Fibroblast of lung (primary cell): ENCODE measurements at places on chromosomes 2 and 18. TPM values are rescaled to one million over a fixed set of nuclear protein-coding genes. Genes with fewer than 3 reads are reported as not detected.

TMEM17 gene
- 1.3 and 2.5 TPM in 2 replicates for total RNA-seq

CTNNA2 gene
- total RNA-seq: not detected in 2 replicates

ASXL3 gene
- 0.51 and 0.66 TPM in 2 replicates for total RNA-seq

TNFAIP6 gene
- 33.1 and 53.8 TPM in 2 replicates for total RNA-seq

STPG4 gene
- total RNA-seq: 0.26 and 0.33 TPM in 2 replicates

PROKR1 gene
- not detected in 2 replicates for total RNA-seq

NRP2 gene
- 22.9 and 28.7 TPM in 2 replicates for total RNA-seq

RAB6C gene
- not detected in 2 replicates for total RNA-seq

BMP10 gene
- not detected in 2 replicates for total RNA-seq

C2orf74 gene
- total RNA-seq: 20.5 and 21.5 TPM in 2 replicates

POMC gene
- 0.66 and 1.8 TPM in 2 replicates for total RNA-seq

SAG gene
- total RNA-seq: not detected in 2 replicates

GRCh38 chr2:38013158-38013752, 62.7 kb downstream of the CYP1B1 start:
- H3K4me1 ChIP-seq: no peaks in the 10 kb centered on the region
- no peak overlapping the region for H3K4me3 ChIP-seq
- H3K27me3 ChIP-seq: no peaks in the 10 kb centered on the region

DNA sequence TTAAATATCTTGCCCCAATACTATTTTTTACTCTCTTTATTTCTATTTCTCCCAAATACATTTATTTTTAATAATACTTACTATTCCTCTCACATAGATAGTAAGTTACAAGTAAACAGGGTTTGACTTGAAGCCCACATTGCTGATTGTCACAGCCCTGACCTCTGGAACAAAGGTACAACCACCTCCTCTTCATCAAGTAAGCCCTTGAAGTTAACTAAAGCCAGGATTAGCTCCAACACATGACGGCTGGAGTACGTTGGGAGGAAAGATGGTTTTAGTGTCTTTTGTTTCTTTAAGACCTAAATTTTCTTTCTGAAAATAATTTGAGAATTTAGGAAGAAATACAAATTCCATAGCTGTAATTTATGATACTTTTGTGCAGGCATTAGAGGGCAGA, 949 bp downstream of the MYOM1 start:
- no peaks in the 10 kb centered on the region for H3K4me1 ChIP-seq
- H3K4me3 ChIP-seq: no peak overlapping the region
- DNase-seq: no peak
- H3K27me3 ChIP-seq: no peaks in the 10 kb centered on the region
- H3K27ac ChIP-seq: no peak overlapping the region

DNA sequence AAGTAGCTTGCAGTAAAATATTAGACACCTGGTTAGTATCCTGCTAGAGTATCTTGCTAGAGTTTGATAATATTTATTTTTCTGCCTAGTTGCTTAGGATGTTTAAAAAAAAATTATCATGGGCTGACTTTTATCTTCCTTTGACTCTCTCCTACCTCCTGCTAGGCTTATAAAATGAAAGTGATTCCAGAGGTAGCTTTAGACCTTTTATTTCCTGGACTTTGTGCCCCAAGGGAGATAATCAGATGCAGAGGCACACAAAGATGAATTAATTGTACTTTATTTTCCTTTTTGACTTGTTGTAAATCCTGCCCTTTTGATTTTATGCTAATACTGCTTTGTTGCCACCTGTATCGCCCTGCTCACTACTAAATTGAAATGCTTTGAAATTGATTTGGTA, 130.7 kb downstream of the WDSUB1 start:
- DNase-seq: no peak
- no peak overlapping the region for H3K4me3 ChIP-seq
- H3K27ac ChIP-seq: no peak overlapping the region

- no peak overlapping the region for H3K27ac ChIP-seq
- H3K36me3 ChIP-seq: no peaks in the 10 kb centered on the region
- DNase-seq: no peak
Measured at GRCh38 chr2:62529758-62530157, 23.8 kb upstream of the TMEM17 start.

DNA sequence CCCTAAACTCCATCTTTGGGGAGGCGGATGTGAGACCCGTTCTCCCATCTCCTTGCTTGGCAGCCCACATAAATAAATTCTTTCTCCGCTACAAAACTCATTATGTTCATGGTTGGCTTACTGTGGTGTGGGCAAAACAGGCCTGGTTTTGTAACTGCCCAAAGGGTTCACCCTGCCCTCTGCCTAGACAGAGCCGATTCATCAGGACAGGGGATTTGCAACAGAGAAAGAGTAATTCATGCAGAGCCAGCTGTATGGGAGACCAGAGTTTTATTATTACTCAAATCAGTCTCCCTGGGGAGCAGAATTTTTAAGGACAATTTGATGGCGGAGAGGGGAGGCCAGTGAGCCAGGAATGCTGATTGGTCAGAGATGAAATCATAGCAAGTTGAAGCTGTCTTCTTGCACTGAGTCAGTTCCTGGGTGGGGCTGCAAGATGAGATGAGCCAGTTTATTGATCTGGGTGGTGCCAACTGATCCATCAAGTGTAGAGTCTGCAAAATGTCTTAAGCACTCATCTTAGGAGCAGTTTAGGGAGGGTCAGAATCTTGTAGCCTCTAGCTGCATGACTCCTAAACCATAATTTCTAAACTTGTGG, 8.4 kb upstream of the RNF125 start:
- H3K36me3 ChIP-seq: no peaks in the 10 kb centered on the region
- no peak for DNase-seq
- no peak overlapping the region for H3K4me3 ChIP-seq
- no peak overlapping the region for H3K27ac ChIP-seq
- no peaks in the 10 kb centered on the region for H3K27me3 ChIP-seq

- no peak overlapping the region for H3K27ac ChIP-seq
- no peak for DNase-seq
- H3K4me1 ChIP-seq: no peaks in the 10 kb centered on the region
- no peaks in the 10 kb centered on the region for H3K36me3 ChIP-seq
- peaks cover 3% of the 10 kb centered on the region for H3K27me3 ChIP-seq
- H3K4me3 ChIP-seq: no peak overlapping the region
Measured at GRCh38 chr18:80180778-80181564, 66.3 kb downstream of the PARD6G start.

GRCh38 chr18:32057624-32058165, 34.0 kb upstream of the RNF138 start:
- H3K27ac ChIP-seq: no peak overlapping the region
- H3K4me3 ChIP-seq: no peak overlapping the region
- no peaks in the 10 kb centered on the region for H3K27me3 ChIP-seq
- no peaks in the 10 kb centered on the region for H3K36me3 ChIP-seq
- no peaks in the 10 kb centered on the region for H3K4me1 ChIP-seq

DNA sequence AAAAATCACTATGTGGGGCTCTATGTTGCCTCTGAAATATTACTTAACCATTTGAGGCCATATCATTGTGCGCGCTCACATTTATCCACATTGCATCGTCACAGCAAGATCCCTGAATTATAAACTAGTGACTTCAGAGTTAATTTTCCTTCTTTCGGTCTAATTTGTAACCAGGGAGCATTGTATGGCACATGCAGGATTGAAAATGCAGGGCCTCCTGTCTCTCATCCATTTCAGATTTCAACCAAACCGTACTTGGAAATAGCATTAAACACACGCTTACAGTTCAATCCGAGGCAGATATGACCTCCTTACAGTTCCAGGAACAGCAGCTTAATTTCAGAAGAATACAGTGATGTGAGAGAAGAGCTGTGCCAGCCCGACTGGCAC, 532 bp downstream of the MYOM1 start:
- H3K27me3 ChIP-seq: no peaks in the 10 kb centered on the region
- no peaks in the 10 kb centered on the region for H3K36me3 ChIP-seq
- no peak overlapping the region for H3K4me3 ChIP-seq
- no peaks in the 10 kb centered on the region for H3K4me1 ChIP-seq

- H3K4me3 ChIP-seq: no peak overlapping the region
- H3K27ac ChIP-seq: no peak overlapping the region
- H3K4me1 ChIP-seq: no peaks in the 10 kb centered on the region
- no peak for DNase-seq
- H3K36me3 ChIP-seq: no peaks in the 10 kb centered on the region
Measured at GRCh38 chr2:195238379-195238778, 418.6 kb upstream of the SLC39A10 start.

GRCh38 chr2:14524041-14524802, 108.3 kb upstream of the LRATD1 start:
- DNase-seq: peak; percentile 67
- no peaks in the 10 kb centered on the region for H3K36me3 ChIP-seq
- H3K27me3 ChIP-seq: no peaks in the 10 kb centered on the region

DNA sequence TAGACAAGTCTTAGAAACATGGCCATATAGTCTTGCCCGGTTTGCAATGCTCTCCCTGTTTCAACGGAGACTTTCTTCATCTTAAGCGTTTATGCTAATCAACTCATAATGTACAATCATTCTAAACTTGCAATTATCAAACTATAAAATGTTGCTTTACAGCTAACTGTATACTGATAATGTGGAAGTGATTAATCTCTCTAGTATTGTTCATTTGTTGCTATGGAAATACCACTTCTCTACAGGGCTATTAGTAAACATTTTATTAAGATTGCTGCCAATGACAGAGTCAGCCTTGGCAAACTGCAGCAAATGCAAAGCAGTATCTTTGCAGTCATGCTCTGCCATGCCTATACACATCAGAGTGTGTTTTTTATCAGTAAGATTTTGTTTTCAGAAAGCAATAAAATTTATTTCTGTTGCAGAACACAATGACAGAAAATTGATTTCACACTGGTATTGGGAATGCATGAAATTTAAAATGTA, 1201.8 kb upstream of the CDH2 start:
- H3K27me3 ChIP-seq: no peaks in the 10 kb centered on the region
- H3K27ac ChIP-seq: no peak overlapping the region
- no peaks in the 10 kb centered on the region for H3K36me3 ChIP-seq
- DNase-seq: peak; percentile 17

- H3K4me1 ChIP-seq: no peaks in the 10 kb centered on the region
- H3K4me3 ChIP-seq: no peak overlapping the region
- H3K27me3 ChIP-seq: no peaks in the 10 kb centered on the region
- no peaks in the 10 kb centered on the region for H3K36me3 ChIP-seq
Measured at GRCh38 chr2:123438251-123438650, 586.8 kb upstream of the CNTNAP5 start.

- no peaks in the 10 kb centered on the region for H3K27me3 ChIP-seq
- DNase-seq: no peak
- H3K4me1 ChIP-seq: peaks cover 18% of the 10 kb centered on the region
- no peak overlapping the region for H3K27ac ChIP-seq
Measured at GRCh38 chr2:85994421-85994777, 105.6 kb upstream of the ST3GAL5 start.

DNA sequence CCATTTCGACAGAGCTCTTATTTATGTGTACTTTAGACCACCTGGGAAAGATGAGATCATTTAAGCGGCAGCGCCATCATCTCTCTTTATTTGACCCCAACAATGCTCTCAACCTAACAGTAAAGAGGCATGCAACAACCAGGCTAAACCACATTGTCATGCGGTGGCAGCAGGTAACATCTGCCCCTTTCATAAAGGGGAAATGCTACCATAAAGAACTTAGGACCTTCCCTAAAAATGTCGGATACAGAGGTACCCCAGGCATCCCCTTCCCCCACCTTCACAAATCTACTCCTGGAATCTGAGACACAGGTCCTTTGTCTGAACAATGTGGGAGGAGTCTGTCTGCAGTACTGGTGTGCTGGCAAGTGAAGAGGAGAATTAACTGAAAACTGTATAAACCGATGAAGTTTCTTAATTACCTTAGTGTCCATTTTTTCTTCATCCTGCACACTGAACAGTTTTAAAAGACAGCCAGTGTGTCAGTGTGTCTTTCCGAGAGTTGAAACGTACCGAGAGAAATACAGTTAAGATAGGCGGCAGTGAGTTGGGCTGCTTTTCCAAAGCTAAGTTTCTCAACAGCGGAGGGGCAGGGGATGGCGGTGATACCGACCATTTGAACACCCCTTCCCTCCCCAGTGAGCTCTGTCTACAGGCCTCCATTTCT, 1.9 kb downstream of the MEX3C start:
- peak overlapping the region; percentile 87 for H3K4me3 ChIP-seq
- no peaks in the 10 kb centered on the region for H3K27me3 ChIP-seq
- H3K36me3 ChIP-seq: no peaks in the 10 kb centered on the region
- DNase-seq: peak; percentile 80
- peak overlapping the region; percentile 81 for H3K27ac ChIP-seq

DNA sequence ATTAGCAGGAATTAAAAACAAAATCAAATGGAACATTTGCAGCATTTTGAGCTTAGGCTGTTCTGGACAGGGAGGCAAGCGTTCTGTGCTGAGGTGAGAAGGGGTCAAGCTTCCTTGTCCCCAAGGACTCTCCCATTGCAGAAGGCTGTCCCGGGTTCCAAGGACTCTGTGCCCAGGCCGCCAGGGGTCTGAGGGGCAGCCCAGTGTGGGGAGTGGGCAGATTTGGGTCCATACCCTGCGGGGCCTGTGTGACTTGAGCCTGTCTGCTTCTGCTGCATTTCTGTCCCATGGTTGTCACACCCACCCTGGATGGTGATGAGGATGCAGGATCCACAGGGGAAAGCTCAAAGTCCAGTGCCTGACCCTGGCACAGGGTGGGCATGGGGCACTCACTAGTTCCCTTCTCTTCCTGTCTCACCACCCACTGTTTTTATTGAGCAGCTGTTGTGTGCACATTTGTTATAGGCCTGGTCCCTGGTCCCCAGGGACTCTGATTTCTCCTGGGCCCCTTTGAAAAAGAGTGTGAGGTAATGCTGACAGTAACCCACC, 211.4 kb upstream of the HS6ST1 start:
- H3K4me3 ChIP-seq: no peak overlapping the region
- no peak overlapping the region for H3K27ac ChIP-seq
- H3K4me1 ChIP-seq: no peaks in the 10 kb centered on the region
- DNase-seq: no peak
- no peaks in the 10 kb centered on the region for H3K27me3 ChIP-seq
- H3K36me3 ChIP-seq: no peaks in the 10 kb centered on the region

GRCh38 chr2:60334610-60335009, 218.8 kb downstream of the BCL11A start:
- H3K27me3 ChIP-seq: no peaks in the 10 kb centered on the region
- no peaks in the 10 kb centered on the region for H3K4me1 ChIP-seq
- no peaks in the 10 kb centered on the region for H3K36me3 ChIP-seq
- no peak overlapping the region for H3K27ac ChIP-seq

GRCh38 chr2:33086400-33087015, 139.8 kb downstream of the LTBP1 start:
- no peaks in the 10 kb centered on the region for H3K27me3 ChIP-seq
- DNase-seq: peak; percentile 71
- H3K36me3 ChIP-seq: no peaks in the 10 kb centered on the region

- no peak overlapping the region for H3K4me3 ChIP-seq
- no peaks in the 10 kb centered on the region for H3K27me3 ChIP-seq
- no peak for DNase-seq
- no peaks in the 10 kb centered on the region for H3K36me3 ChIP-seq
- peaks cover 4% of the 10 kb centered on the region for H3K4me1 ChIP-seq
- H3K27ac ChIP-seq: no peak overlapping the region
Measured at GRCh38 chr2:217449444-217449843, 553.4 kb downstream of the TNS1 start.

GRCh38 chr2:18514526-18515461, 45.7 kb downstream of the RDH14 start:
- no peaks in the 10 kb centered on the region for H3K27me3 ChIP-seq
- no peaks in the 10 kb centered on the region for H3K36me3 ChIP-seq
- H3K27ac ChIP-seq: no peak overlapping the region
- no peak overlapping the region for H3K4me3 ChIP-seq
